K562 (cell line): ENCODE measurements at places on chromosomes 12 and 14. TPM values are rescaled to one million over a fixed set of nuclear protein-coding genes. Genes with fewer than 3 reads are reported as not detected.
A peak's percentile ranks its signal among the peaks of the same experiment; 100 is the strongest.

DNA sequence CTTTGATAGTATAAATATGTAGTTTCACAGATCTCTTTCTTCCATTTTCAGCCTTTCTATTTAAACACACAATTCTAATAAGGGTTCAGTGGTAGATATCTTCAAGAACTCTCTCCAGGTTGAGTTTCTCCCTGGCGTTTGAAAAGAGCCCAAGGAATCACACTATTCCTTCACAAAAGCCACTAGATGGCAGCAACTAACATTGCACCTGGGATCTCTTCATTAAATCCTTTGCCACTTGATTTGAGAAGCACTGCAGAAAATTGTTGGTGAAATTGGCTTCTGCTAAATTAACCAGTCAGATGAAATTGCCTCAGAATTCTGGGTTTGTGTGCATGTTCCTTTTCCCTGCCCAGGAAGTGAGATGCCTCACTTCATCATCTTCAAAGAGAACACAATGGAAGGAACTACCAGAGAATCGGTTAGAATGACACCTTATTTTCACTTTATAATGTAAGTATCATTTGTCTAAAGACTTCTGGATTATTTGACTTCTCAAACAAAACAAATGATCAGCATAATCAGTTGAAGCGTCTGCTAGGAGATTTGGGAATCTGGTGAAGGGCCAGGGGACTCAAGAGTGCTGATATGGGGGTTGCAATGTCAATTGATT, 6.8 kb downstream of the CCDC198 start:
- DNase-seq: peak; percentile 5
- no peaks in the 10 kb centered on the region for H3K27me3 ChIP-seq
- H3K4me3 ChIP-seq: no peak overlapping the region
- no peaks in the 10 kb centered on the region for H3K36me3 ChIP-seq

DNA sequence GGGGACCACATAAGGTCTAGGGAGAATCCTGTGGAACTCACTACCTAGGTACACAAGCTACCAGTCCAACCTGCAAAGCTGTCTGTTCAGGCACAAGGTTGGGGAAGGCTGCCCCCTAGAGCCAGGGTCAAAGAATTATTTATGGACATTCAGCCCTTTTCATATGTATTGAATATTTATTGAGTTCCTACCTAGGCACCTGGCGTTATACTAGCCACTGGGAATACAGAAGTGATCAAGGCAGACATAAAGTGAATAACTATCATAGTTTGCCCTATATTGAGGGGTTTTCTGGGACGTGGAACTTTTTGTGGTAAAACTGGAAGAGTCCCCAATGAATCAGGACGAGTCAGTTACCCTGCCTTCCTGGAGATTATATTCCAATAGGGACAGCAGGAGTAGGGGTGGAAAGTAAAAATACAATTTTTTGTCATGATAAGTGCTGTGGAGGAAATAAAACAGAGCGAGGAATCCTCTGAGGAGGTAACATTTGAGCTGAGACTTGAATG, 5.8 kb upstream of the SLC48A1 start:
- H3K4me3 ChIP-seq: no peak overlapping the region
- no peak overlapping the region for H3K27ac ChIP-seq
- H3K4me1 ChIP-seq: peaks cover 30% of the 10 kb centered on the region; the same call in 2 of the 3 replicates
- no peaks in the 10 kb centered on the region for H3K36me3 ChIP-seq

GRCh38 chr12:81809829-81810595, 50.9 kb upstream of the PPFIA2 start:
- H3K27ac ChIP-seq: no peak overlapping the region
- no peaks in the 10 kb centered on the region for H3K4me1 ChIP-seq
- H3K27me3 ChIP-seq: no peaks in the 10 kb centered on the region

DNA sequence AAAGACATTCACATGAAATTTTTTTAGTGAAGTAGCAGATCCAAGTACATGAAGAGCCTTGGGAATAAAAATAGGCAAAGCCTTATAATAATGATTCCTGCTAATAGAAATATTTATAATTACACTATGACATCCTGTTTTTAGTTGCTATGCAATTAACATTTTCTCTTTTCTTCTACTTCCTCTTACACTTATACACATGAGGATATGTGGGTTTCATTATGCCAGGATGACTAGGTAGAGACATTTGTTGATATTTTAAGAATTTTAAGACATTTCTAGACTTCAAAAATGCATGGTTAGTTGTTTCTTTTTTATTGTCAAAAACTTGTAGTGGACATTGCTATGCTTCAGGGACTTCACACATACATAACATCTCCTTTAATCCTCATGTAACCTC, 326.8 kb downstream of the SYT1 start:
- no peak for DNase-seq
- no peak overlapping the region for H3K4me3 ChIP-seq
- H3K36me3 ChIP-seq: no peaks in the 10 kb centered on the region
- H3K27ac ChIP-seq: no peak overlapping the region
- no peaks in the 10 kb centered on the region for H3K27me3 ChIP-seq

DNA sequence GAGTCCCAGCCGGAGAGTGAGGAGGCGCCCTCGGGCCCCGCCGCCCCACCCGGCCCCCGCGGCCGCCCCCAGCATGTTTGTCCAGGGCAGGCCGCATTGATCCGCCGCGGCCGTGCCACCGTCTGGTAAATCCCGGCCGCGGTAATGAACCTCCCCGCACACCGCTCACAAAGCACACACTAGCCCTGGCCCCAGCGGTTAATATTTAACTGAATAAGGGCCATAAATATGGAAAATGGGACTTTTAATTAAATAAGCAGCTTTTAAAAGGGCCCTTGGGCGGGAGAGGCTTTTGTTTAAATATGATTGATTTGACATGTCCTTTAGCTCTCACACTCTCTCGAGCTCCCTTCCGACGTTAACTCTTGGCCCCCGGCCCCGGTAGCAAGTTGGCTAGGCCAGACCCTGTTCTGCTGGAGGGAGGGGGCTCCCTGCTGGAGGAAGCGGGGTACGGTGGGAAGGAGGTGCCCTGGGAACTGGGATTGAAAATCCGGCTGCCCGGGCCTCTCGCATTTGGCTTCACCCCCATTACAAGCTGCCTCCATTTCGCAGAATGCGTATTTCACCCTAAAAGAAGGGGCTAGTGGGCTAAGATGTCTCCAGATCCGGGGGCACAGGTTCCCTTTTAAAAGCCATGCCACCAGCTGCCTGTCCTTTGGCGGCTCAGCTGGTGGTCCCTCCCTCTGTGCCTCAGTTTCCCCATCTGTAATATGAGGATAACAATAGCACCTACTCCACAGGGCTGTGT, 199.8 kb downstream of the RBM19 start:
- H3K4me1 ChIP-seq: peaks cover 2% of the 10 kb centered on the region; the same call in 1 of the 3 replicates
- H3K27me3 ChIP-seq: no peaks in the 10 kb centered on the region
- H3K36me3 ChIP-seq: peaks cover 18% of the 10 kb centered on the region; the same call in 2 of the 3 replicates
- H3K27ac ChIP-seq: no peak overlapping the region
- no peak overlapping the region for H3K4me3 ChIP-seq

GRCh38 chr14:32336702-32337101, 7.6 kb downstream of the AKAP6 start:
- DNase-seq: peak; percentile 57
- no peaks in the 10 kb centered on the region for H3K36me3 ChIP-seq
- no peaks in the 10 kb centered on the region for H3K27me3 ChIP-seq

- peaks cover 4% of the 10 kb centered on the region; the same call in 2 of the 3 replicates for H3K4me1 ChIP-seq
- no peak overlapping the region for H3K4me3 ChIP-seq
- no peak overlapping the region for H3K27ac ChIP-seq
- H3K27me3 ChIP-seq: no peaks in the 10 kb centered on the region
Observed at GRCh38 chr14:68704736-68705720, 87.8 kb downstream of the ZFP36L1 start.

COL2A1 gene
- total RNA-seq: not detected in 2 replicates

DNA sequence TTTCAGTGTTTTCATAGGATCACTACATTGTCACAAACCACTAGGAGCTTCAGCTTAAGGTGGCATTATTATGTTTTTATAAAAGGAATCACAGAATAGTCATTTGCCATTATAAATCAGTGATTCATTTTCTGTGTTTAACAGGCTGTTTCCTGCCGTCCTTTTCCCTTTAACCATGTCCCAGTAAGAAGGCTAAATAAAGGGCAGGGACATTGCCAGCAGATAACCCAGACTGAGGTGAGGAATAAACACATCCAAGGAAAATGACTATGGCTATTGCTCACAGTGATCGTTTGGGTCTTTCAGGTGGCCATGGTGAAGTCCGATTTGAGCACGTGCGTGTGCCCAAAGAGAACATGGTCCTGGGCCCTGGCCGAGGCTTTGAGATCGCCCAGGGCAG, 17.9 kb upstream of the ALDH2 start:
- H3K4me1 ChIP-seq: peaks cover 4% of the 10 kb centered on the region; the same call in 2 of the 3 replicates
- no peak for DNase-seq
- no peaks in the 10 kb centered on the region for H3K27me3 ChIP-seq
- H3K36me3 ChIP-seq: peaks cover 26% of the 10 kb centered on the region; the same call in 2 of the 3 replicates
- no peak overlapping the region for H3K27ac ChIP-seq

ADAM21 gene
- total RNA-seq: not detected in 2 replicates
